Activated CD4-positive, alpha-beta T cell treated with anti-CD3 and anti-CD28 coated beads for 48 hours (primary cell): ENCODE measurements at places on chromosomes 6 and 20.
A peak's percentile ranks its signal among the peaks of the same experiment; 100 is the strongest.

GRCh38 chr20:48766961-48767960 is 60.5 kb downstream of the PREX1 start:
- no peak for DNase-seq

GRCh38 chr6:151959086-151959485 is 151.6 kb downstream of the ESR1 start:
- no peak for DNase-seq

DNA sequence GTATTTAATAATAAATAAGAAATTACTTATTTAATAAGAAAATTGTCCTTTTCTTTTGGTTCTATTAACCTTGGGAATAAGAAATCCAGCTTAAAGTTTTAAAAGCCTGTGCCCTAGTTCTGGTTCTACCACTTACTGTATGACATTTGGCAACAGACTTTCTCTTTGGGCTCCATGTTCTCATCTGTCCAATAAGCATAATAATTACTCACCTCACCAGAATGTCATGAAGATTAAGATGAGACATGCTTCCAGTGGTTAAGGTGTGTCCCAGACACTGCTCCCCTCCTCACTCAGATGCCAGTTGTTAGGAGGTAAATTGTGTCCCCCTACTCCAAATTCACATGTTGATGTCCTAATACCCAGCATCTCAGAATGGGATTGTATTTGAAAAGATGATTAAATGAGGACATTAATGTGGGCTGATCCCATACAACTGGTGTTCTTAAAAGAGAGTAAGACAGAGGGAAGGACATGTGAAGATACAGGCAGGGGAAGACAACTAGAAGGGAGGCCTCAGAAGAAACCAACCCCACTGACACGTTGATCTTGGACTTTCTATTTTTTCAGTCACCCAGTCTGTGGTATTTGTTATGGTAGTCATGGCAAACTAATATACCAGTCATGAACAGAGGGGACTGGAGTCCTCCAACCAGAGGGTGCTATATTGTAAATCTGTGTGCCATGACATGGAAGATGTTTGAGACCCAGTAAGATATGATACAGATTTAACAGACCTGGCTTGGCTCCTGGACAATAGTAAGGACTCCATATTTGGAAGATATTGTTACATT is 6.4 kb upstream of the MICAL1 start:
- DNase-seq = no peak

DNA sequence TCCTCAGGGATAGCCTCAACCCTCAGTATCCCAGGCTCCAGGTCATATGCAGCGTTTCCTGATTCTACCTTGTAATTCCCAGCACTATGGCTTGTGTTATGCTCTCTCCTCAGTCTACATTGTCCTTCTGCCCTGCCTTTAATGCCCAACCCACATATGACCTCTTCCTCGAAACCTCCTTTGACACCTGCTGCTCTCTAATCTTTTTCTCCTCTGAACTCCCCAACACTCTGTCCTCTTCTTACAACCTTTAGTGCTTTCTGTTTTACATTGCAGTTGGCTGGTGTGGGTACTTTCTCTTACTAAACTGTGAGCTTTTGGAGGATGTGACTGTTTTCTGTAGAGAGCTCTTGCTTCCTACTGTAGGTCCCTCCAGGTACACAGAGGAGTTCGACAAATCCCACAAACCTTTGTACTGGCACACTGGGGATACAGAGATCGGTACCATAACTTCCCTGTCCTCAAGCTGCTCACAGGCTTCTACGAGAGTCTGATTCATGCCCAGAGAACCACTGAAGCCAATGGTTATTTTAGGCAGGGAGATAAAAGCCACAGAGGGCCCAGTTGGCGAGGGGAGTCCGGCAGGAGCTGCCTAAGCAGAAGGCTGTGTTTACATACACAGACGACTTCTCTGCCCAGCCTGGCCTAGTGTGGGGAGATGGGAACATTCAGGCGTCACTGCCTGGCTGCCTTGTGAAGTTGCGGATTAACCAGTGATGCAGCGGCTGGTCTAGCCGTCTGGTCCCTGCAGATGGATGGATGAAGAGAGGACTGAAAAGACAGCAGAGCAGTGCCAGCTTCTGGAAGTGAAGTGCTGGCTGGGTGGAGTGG is 8.4 kb upstream of the EPB41L1 start:
- DNase-seq = no peak

DNA sequence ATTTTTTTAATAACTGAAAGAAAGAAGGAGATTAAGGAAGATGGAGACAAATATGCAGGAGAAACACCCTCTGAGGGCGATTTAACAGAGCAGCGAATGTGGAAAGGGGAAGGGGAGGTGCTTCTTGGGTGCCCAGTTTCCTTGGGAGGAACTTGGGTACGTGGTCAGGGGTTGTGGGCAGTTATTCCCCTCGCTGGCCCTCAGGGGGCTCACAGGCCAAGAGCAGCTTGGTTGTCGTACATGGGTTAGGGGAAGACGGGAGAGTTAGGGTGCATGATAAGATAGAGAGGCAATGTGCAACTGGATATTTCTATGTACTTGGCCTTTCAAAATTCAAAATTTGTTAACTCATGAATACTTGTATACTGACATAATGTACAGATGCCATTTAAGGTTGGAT is 7.0 kb upstream of the TUBB2A start:
- no peak for DNase-seq

DNA sequence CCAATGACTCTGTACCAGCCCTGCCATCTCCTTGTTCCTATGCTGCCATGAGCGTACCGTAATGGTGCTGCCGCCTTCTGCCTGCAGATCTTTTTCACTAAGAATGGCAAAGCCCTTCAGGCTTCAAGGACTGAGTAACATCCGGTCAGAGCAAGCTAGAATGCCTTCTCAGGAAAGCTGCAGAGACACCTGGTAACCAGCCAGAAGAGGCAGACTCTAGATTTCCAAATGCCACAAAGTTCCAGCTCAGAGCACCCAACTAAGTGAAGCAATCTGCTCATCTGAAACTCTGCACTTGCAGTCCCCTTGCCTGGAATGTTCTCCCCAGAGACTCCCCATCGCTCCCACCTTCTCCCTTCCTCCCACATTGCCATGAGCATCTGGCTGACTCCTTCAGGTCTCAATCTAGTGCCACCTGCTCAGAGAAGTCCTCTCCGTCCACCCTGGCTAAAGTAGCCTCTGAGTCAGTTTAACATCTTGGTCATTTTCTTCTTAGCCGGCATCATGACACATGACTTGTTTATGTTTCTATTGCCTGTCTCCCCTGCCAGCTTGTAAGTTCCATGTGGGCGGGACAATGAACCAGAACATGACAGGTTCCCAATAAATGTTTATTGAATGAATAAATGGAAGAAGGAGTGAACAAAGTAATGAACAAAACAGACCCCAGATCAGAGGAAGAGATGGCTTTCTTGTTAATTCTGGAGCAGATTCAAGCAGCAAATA is 6.9 kb upstream of the OCSTAMP start:
- no peak for DNase-seq

- no peak for DNase-seq
These were observed 139.3 kb downstream of the UNC5CL start for GRCh38 chr6:40899684-40900155.

DNA sequence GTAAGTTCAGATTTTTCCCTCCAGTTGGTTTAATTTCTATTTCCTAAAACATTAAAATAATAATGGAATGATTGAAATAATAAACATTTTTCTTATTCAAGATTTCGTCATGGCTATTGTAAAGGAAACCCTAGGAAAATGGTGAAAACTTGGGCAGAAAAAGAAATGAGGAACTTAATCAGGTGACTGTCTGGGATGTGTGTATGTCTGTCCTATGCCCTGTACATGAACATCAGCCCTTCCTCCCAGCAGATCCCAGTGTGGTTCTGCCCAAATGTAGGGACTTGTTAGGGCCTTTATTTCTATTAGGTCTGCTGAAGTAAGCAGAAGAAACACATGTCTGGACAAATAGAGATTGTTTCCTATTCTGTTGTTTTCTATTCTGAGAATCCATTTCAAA is 13.1 kb downstream of the RIOK1 start:
- DNase-seq = no peak

DNA sequence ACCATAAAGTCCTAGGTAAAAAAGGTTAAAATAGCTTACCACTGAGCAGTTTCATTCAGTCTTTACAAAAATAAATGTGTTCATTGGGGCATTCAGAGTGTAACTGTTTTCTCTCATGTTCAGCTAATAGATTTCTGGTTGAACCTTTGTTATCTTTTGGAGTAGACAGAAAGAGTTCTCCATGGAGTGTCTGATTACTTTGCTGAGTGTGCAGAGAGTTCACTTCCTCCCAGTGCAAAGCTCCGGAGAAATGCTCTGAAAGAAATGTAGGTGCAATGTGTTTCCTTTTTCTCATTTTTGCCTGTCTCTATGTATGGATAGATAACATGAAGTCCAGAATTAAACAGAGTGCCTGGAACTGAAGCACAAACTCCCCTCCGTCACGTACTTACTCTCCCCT is 52.6 kb downstream of the JAG1 start:
- no peak for DNase-seq

GRCh38 chr6:85402071-85402470 is 47.8 kb upstream of the NT5E start:
- no peak for DNase-seq

- DNase-seq = peak; percentile 41
These were observed 3.4 kb upstream of the NSFL1C start for GRCh38 chr20:1469925-1470571.

- no peak for DNase-seq
These were observed 70.3 kb downstream of the FAM83B start for GRCh38 chr6:54916858-54917257.

- DNase-seq = peak; percentile 20
These were observed 46.4 kb upstream of the ADTRP start for GRCh38 chr6:11824986-11825385.

- no peak for DNase-seq
These were observed 78.5 kb downstream of the PHF3 start for GRCh38 chr6:63714091-63714490.

- DNase-seq = peak; percentile 90
These were observed 496 bp downstream of the TMEM242 start for GRCh38 chr6:157322792-157323254.

GRCh38 chr20:43939762-43940121 is 25.1 kb downstream of the TOX2 start:
- no peak for DNase-seq

- DNase-seq = no peak
These were observed 246.6 kb downstream of the PHF3 start for GRCh38 chr6:63882208-63882607.

DNA sequence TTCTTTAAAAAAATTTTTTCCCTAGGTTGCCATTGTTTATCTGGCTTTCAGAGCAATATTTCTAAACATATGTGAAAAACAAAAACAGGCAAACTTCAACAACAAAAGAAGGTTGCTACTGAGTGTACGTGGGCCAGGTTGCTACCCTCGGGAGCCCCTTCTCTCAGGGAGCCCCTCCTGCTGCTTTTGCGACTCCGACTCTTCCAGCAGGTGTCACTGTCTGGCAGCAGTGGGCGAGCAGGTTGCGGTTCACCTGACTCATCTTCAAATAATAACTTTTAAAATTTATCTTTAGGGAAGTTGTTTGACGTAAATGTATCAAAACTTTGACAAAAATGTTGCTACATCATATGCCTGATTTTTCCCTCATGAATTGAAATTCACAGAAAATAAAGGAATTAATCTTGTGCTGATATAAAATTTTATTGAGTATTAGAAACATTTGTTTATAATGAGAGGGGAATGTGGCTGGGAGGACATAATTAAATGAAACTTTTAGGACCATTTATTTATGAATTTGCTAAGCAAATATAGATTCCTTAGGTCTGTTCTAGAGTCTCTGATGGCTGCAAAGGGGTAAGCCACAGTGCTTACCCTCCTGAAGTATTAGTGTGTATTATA is 138.8 kb downstream of the HIVEP1 start:
- peak; percentile 56 for DNase-seq

DNA sequence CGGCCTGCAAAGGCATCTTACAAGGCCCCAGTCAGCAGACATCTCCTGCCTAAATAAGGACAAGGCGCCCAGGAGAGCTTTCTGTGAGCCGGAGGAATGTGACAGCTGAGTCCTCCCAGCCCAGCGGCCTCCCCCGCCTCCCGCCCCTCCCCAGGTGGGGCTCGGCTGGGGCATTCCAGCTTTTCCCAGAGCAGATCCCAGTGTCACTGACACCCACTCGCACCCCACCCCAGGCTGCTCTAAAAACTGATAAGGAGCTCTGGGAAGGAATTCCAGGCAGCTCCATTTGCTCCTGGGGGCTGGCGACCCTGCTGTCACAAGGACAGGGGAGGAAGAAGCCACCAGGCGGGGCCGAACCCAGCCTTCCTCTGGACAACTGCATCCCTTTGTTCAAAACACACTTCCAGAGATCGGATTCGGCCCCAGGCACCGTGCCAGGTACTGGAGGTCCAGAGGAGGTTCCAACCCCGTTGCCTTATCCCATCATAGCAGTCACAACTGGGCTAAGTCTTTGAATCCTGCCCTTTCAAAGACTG is 49.7 kb downstream of the JPH2 start:
- no peak for DNase-seq

- DNase-seq = no peak
These were observed 2.6 kb downstream of the SIRPG start for GRCh38 chr20:1654996-1655395.

DNA sequence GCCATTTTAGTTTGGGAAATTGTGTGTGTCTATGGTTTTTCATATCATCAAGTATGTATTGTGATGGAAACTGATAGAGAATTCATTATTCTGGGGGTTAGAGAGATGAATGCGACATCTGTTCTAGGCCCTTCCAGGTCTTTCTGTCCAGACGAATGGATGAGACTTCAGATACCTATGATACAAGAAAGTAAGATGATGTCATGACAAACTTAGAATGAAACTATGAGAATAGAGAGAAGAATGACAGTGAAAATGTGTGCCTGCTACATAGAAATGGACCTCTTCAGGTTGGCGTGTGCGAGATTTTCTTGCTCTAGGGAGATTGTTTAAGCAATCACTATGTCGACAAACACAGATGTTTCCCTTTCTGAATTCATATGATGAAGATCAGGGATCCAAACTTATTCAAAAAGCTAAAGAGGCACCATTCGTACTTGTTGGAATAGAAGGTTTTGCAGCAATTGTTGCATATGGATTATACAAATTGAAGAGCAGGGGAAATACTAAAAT is 76.1 kb downstream of the SCAND1 start:
- DNase-seq = no peak

DNA sequence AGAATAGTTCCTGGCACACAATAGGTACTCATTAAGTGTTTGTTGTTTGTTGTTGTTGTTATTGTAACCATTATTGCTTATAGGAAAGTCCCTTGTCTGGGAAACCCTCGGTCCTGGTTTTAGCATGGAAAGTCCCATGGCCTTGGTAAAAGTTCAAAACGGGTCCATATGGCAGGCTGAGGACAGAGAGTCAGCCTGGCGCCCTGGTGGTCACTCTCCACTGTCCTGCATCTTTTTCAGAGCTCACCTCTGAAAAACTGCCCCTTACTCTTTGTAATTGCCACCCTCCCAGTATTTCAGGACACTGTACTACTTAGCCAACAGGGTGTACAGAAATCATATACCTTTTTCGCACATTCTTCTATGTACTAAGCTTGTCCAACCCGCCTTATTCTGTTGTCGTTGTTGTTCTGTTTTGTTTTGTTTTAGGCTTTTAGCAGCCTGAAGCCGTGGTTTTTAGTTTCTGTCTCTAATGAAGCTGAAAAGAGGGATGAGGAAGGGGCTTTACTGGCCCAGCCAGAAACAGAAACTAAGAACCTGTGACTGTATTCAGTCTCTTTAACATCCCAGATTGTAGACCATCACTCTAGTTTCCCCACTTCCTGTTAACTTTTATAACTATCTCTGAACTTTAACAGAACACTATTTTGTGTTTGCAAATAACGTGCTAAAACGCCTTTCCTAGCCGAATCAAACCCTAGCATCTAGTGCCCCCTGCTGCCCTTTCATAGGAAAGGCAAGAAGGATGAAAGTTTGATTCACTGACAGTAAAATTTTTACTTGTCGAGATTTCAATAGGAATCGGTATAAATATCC is 7.6 kb upstream of the TMEM14A start:
- peak; percentile 69 for DNase-seq
